ENCODE measurements at places on chromosomes 7 and 10.

- DNase-seq: no peak
Measured at GRCh38 chr10:97499561-97500296, 1.0 kb downstream of the UBTD1 start.

GRCh38 chr7:32164341-32164996 lies 94.3 kb upstream of the PDE1C start:
- no peak for DNase-seq

DNA sequence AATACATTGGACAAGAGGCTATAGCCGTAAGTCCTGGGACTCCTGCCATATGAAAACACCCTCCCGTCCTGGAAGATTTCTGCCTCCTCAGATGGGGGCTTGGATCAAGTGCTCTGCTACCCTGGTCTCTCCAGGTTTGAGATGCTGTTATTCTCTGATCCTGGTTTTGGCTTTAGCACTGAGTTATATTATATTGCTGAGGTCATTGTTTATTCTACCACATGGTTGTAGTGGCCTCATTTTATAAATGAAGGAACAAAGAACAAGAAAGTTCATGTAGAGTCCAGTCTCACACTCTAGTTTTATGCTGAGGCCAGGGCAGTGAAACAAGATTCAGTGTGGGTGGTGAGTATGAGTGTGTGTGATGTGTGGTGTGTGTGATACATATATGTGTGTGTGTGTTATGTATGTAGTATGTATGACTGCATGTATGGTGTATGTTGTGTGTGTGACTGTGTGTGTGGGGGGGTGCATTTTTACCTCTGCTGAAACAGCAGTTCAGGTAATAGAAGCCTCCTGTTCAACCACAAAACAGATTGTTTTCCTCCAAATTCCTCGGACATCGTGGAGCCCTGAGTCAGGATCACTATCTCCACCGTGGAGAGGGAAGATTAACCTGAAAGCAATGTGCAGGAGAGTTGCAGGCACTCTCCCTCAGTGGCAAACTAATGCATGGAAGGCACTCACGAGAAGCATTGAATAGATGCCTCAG lies 80.7 kb downstream of the C7orf25 start:
- DNase-seq: no peak

GRCh38 chr7:43803865-43804264 lies 45.4 kb downstream of the BLVRA start:
- no peak for DNase-seq

- DNase-seq: no peak
Measured at GRCh38 chr7:127654404-127655394, 2.7 kb downstream of the SND1 start.

GRCh38 chr7:152467225-152467624 lies 31.4 kb upstream of the KMT2C start:
- no peak for DNase-seq

GRCh38 chr7:24018331-24018730 lies 265.7 kb upstream of the NPY start:
- DNase-seq: no peak

- DNase-seq: no peak
Measured at GRCh38 chr10:63123727-63124362, 9.3 kb upstream of the NRBF2 start.

DNA sequence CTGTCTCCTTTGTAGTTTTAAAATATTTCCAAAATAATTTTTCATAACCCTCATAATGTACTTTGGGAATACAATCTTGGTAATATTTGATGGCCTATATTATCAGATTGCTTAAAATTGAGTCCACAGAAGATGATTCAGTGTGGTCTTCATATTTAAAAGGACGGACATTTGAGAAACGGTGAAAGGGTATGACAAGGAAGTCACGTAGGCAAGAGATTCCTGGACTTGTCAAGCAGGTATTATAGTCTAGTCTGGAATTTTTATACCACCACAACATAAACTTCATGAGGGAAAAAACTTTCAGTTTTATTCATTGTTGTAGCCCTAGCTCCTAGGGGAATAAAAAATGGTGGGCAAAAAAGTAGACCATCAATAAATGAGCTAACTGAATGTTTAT lies 82.3 kb downstream of the KMT2E start:
- DNase-seq: no peak

- DNase-seq: no peak
Measured at GRCh38 chr7:82932516-82932915, 230.2 kb downstream of the PCLO start.

DNA sequence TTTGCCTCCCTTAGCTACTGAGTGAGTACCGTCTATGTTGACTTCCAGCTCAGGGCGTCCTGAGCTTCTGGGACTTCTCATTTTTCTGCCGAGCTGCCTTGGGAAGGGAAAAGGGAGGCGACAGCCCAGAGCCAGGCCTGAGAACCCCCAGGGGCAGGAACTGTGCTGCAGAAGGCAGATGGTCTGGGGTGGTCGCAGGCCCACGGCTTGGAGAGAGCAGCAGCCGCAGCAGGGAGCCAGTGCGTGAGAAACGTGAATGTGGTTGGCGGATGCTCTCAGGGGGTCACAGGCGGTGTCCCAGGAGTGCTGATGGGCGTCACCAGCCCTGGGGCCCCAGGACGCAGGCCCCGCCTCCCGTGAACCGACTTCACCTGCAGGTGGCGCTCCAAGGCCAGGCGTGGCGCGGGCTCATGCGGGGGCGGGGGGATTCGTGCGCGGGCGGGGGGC lies 9.2 kb upstream of the PWWP2B start:
- peak; percentile 54 for DNase-seq

DNA sequence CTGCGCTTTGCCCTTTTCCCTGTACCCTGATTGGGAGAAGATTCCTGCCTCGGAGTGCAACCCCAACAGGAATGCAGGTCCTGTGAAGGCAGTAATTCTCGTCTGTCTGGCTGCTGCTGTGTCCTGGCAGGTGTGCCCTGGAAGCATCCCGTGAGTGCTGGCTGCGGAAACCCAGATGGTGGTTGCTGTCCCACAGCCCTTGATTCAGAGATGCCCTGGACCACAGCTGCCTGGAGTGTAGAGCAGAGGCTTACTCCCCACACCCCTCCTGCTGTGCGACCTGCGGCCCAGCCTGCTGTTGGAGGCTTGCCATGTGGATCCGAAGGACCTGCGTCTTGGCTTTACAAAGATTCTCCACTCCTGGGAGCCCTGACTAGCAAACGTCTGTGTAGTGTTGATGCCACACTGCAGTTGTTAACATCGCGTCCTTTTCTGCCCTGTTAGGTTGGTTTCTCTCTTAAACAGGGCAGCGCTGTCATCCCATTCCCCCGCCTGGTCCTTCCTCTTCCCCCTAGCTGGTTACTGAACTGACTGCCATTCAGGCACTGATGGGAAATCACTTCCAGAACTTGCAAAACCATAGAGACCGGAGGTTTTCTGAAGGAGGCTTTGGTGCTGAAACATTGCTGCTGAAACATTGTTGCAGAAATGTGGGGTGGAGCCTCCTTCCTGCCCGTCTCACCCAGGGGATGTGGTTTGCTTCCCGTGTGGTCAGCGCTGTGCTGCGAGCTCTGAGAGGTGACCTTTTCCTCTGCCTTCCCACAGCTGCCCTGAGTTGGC lies 53.3 kb downstream of the DNAJB6 start:
- DNase-seq: no peak

- DNase-seq: no peak
Measured at GRCh38 chr10:79409726-79410085, 35.7 kb downstream of the ZCCHC24 start.

- DNase-seq: no peak
Measured at GRCh38 chr7:141872931-141873330, 31.6 kb upstream of the PRSS37 start.

- no peak for DNase-seq
Measured at GRCh38 chr10:29105516-29106215, 183.2 kb upstream of the LYZL1 start.

DNA sequence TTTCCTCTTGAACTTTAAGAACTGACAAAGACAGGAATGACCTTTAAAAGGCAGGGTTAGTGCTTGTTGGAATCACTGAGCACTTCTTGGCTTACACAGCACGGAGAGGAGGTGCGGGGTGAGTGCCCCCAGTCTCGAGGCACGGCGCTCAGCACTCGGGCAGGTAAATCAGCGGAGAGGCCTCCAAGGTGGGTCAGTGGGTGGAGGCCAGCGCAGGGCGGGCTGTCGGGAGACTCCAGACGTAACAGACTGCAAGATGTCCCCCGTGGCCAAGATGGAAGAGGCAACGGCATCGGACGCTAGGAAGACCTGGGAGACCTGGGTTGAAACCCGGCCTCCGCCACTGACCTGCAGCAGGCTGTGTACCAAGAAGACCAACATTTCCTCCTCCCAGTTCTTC lies 149.4 kb downstream of the MAD1L1 start:
- no peak for DNase-seq

Data from stimulated activated CD8-positive, alpha-beta memory T cell treated with anti-CD3 and anti-CD28 coated beads, Interleukin-4, amount 100 ng/mL, for 1 hour (primary cell).